ENCODE measurements at places on chromosomes 13 and 19.
A peak's percentile ranks its signal among the peaks of the same experiment; 100 is the strongest.

GRCh38 chr13:38674208-38674607 lies 12.7 kb upstream of the FREM2 start:
- DNase-seq = no peak

DNA sequence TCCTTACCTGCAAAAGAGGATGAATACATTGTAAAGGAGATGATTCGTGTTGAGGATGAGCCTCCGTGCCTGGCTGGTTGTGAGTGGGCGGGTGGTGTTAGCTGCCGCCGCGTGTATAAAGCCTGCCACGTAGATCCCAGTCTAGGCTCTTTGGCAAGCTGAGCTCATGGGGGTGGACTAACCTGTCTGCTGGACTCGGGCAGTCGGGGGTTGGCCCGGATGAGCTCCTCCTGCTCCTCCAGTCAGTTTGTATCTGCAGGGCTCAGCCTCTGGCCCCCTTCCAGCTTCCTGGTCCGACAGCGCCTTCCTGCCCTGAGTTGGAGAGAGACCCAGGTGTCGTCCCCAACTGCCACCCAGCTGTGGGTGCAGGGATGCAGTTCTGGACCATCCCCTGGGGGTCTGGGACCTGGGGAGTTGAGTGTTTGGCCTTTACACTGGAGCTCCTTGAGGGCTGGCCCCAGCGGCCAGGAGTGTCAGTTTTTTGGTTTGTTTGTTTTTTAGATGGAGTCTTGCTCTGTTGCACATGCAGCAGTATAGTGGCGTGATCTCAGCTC lies 20.9 kb downstream of the TECR start:
- DNase-seq = no peak

DNA sequence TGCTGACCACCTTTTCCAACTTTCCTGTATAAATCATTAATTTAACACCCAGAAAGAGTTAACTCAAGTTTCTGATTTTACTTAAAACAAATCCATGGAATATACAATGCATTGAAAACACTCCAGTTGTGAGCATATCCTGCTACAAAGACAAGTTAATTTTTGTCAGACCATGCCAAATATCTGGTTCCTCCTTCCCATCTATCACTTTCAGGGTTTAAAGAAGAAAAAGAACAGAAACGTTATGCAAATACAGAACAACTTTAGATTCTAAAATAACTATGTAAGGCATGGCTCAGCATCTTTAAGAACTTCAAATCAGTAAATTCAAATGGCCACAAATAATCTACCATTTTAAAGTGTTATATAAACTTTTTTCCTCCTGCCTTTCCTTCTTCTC lies 14.9 kb downstream of the MRPS31 start:
- no peak for DNase-seq

GRCh38 chr19:19053508-19054314 lies 10.1 kb upstream of the SLC25A42 start:
- DNase-seq = peak; percentile 57

- DNase-seq = peak; percentile 59
Measured at GRCh38 chr19:2613507-2614295, 88.8 kb downstream of the GNG7 start.

DNA sequence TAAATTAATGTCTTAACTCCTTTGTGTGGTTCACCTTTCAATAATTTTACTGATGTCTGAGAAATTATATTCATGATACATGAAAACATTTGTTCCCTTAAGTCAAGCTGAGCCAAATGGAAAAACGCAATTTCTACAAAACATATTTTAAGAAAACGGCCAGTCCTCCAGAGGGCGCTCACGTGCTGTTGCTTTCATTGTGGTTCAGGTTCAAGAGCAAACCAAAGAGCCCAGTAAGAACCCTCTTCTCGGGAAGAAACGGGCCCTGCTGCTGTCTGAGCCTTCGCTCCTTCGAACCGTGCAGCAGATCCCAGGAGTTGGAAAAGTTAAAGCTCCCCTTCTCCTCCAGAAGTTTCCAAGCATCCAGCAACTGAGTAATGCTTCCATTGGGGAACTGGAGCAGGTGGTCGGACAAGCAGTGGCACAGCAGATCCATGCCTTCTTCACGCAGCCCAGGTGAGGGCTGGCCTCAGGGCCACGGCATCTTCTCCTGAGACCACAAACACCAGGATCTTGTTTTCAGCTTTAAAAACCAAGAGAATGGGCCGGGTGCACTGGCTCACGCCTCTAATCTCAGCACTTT lies 4.3 kb downstream of the FAAP24 start:
- peak; percentile 64 for DNase-seq

All from retina (tissue), 1 donor.